ENCODE measurements at places on chromosomes 12 and 14.

DNA sequence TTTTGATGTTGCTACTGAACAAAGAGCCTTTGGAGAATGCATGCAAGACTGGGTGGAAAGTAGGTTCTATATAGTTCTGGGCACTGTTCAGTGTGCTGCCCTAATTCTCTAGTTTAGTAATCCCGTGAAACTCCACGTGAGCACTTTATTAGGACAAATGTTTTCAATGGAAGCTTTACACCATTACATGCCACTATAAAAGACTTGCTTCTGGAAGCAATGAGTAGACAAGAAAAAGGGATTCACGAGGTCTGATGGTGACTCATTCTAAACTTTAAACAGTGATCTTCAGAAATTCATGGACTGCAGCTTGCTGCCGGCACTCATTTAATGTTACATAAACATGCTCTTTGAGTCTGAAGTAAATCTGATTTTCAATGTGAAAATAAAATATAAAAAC lies 22.3 kb downstream of the ATG14 start:
- DNase-seq: no peak

DNA sequence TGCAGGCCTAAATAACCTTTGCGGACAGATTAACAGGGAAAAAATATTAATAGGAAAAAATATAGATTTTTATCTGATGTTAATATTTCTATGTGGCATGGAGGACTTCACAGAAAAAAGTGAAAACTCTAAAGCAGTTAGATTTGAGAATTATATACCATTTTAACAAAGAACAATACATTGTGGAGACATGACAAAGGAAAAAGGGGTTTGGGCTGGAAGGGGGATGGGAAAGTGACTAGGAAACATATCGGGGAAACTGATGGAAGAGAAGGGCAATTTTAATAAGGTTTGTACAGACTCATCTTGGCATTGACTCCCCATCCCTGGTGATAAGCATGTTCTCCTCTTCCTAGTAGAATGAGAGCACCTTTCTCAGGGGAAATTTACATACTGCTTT lies 21.0 kb upstream of the GPRC5D start:
- DNase-seq: no peak

- no peak for DNase-seq
Observed at GRCh38 chr14:60514741-60515491, 6.0 kb downstream of the SIX6 start.

GRCh38 chr14:52265253-52265652 lies 2.2 kb upstream of the PTGDR start:
- peak; percentile 79 for DNase-seq

DNA sequence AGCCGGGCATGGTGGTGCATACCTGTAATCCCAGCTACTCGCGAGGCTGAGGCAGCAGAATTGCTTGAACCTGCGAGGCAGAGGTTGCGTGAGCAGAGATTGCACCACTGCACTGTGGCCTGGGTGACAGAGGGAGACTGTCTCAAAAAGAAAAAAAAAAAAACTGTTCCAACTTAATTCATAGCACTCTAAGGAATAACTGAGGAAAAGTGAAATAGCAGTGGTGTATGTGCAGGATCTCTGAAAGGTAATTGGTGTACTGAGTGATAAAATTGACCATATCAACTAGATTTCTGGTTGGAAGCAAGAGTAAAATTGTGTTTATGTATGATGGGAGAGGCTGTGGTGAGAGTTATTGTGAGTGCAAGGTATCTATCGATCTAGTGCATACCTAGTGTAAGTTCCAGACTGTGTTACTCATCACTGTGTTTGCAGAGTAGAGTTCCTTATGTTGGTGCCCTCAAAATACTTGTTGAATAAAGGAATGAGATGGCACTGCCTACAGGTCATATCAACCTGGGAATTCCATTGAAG lies 6.3 kb downstream of the CAND1 start:
- no peak for DNase-seq

- DNase-seq: no peak
Observed at GRCh38 chr12:8709124-8709830, 11.5 kb downstream of the RIMKLB start.

GRCh38 chr14:91719839-91720238 lies 12.0 kb downstream of the CATSPERB start:
- no peak for DNase-seq

- no peak for DNase-seq
Observed at GRCh38 chr12:10618338-10618987, 5.1 kb upstream of the MAGOHB start.

- no peak for DNase-seq
Observed at GRCh38 chr14:81200054-81200453, 20.7 kb downstream of the GTF2A1 start.

- DNase-seq: no peak
Observed at GRCh38 chr14:53010193-53011040, 59.6 kb upstream of the FERMT2 start.

- no peak for DNase-seq
Observed at GRCh38 chr14:21098076-21098891, at the start of gene ZNF219. Gene ZNF219, minus strand, starts transcription at chr14:21098655. Its CDS starts 5,064 bp downstream, at chr14:21093591.

DNA sequence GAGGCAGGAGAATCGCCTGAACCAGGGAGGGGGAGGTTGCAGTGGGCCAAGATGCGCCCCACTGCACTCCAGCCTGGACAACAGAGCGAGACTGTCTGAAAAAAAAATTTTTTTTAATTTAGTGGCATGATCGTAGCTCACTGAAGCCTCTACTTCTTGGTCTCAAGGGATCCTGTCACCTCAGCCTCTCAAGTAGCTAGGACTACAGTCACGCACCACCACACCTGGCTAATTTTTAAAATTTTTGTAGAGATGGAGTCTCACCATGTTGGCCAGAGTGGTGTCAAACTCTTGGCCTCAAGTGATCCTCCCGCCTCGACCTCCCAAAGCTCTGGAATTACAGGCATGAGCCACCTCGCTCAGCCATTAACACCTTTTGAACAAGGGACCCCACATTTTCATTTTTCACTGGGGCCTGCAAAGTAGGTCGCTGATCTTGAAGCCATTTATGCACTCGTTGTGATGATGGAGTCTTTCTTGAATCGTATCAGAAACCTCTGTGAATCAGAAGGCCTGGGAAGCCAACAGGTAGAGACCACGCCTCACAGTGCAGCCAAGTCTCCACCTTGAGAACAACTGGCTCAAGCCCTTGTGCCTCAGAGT lies 5.9 kb downstream of the HCAR1 start:
- no peak for DNase-seq

DNA sequence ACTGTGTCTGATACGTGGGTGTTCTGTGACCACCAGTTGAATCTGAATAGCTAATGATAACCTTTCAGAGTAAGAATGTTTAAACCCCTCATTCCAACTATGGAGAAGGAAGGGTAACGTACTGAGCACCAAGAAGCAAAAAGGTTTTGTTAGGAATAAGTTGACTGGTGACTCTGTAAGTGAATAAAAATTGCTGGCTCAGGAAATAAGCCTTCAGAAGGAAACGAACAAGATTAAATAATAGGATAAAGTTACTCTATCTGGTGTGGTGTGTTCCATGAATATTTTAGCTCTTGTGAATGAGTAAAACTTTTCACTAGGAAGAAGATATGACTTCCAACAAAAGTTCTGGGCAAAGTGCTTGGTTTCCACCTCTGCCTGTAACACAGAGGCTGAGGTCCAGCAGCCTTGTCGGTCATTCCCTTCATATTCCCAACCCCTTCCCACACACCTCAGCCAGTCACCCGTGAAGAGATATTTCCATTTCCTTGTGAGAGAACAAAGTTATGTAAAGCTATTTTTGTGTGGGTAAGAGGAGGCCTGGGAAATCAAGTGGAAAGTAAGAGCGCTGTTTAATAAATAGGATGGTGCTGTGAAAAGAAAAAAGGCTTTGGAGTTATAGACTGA lies 47.1 kb downstream of the ARF6 start:
- DNase-seq: no peak

- no peak for DNase-seq
Observed at GRCh38 chr14:71521238-71522135, 410.7 kb upstream of the RGS6 start.

DNA sequence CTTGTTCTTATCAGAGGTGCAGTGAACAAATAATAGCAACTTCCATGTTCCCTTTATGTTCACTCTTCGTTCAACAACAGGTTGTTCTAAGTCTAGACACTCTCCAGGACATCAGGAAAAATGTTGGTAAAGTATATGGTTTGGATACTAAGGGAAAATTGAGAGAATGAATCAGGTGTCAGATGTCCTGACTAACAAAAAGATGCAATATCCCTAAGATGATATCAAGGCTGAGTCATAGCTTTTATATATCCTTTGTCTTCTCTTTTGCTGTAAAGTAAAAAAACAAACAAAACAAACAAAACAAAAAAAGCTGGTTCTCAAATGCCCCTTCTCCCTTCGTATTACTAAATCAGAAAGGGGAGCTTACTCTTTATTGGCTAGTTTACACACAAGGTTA lies 11.1 kb downstream of the GLIPR1L1 start:
- DNase-seq: no peak

GRCh38 chr12:8907513-8907912 lies 6.8 kb upstream of the PHC1 start:
- DNase-seq: no peak

- no peak for DNase-seq
Observed at GRCh38 chr12:126389220-126389841, 1324.1 kb downstream of the AACS start.

DNA sequence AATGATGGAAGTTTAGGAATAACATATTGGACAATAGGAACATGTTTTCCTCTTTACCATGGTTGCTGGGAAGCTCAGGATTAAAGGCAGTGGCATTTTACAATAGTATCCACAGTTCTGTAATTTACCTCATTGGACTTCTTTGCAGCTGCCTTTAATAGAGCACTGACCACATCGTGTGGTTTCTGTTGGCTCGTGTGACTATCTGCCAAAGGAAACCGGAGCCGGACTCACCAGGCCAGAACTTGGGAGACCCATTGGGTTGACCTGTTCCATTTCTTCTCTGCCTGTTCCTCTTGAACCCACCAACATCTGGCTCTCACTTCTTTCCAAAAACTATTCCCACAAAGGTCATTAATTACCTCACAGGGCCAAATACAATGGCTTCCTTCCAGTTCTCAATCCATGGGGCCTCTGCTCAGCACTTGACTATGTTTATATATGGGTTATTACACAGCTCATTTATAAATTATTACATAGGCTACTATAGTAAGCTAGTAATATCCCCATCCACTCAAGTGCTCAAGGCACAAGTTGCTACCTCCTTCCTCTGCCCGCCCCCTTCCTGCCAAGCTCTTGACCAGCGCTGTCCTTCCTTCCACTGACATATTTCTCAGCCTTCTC lies 121.5 kb upstream of the VASH1 start:
- no peak for DNase-seq

GRCh38 chr12:82635263-82635662 lies 51.4 kb upstream of the TMTC2 start:
- DNase-seq: no peak

GRCh38 chr12:68469113-68469512 lies 137.0 kb upstream of the MDM1 start:
- no peak for DNase-seq

- no peak for DNase-seq
Observed at GRCh38 chr14:55386037-55386808, 25.4 kb downstream of the ATG14 start.
